NCI-H774 (cell line): ENCODE measurements at places on chromosomes 3 and 15.

GRCh38 chr3:41207355-41207754, 8.1 kb downstream of the CTNNB1 start:
- DNase-seq: no peak

GRCh38 chr3:157282261-157283191, 122.6 kb upstream of the CCNL1 start:
- DNase-seq: no peak

- no peak for DNase-seq
Measured at GRCh38 chr3:136465296-136465695, 215.2 kb downstream of the PCCB start.

GRCh38 chr3:80187981-80188380, 420.2 kb upstream of the ROBO1 start:
- DNase-seq: no peak

GRCh38 chr3:16186086-16186485, 11.6 kb downstream of the GALNT15 start:
- no peak for DNase-seq

- no peak for DNase-seq
Measured at GRCh38 chr15:80549654-80550053, 145.5 kb upstream of the ABHD17C start.

DNA sequence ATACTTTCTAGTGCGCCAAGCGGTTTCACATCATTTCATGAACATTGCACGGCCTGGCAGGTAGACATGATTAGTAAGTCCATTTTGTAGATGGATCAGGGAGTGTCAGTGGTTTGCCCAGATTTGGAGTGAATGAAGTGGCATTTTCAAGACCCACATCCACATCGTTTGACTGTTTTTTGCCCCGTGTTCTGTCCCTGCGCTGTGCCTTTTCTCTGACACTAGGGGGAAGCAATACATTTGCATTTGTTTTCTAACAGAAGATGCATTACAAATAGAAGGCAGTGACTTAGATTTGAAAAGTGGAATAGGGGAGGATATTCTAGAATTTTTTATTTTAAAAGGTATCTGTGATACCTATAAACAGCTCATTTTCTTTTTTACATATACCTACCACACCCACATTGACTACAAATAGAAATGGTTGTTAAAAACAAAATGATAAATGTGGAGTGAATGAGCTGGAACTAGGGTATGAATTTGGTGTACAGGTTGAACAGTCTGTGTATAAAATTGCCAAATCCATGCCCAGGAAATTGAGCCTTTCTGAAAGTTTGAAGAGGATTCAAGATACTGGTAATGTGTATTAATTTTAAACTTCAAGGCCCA, 98.0 kb downstream of the USP13 start:
- DNase-seq: peak; percentile 13

DNA sequence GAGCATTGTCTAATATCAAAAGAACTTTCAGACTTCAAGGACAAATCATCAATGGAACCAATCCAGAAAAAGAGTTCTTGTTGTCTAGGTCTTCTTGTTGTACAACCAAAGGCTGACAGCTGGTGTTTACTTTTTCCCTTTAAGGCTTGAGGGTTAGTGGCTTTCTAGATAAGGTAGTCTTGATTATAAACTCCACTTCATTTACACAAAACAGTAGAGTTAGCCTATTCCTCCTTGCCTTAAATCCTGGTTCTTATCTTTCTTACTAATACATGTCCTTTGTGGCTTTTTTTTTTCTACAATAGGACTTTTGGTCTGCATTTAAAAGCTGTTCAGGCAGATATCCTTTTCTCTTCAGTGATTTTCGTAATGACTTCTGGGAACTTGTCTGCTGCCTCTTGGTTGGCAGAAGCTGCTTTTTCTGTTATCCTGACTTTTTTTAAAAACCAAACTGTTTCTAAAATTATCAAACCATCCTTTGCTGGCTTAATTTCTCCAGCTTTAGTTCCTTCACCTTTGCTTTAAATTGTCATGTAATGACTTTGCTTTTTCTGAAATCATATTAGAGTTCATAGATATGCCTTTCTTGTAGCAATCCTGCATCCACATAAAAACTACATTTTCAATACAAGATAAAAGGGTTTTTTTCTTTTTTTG, 44.8 kb downstream of the STRIT1 start:
- DNase-seq: no peak

GRCh38 chr3:102068327-102068726, 219.0 kb downstream of the NFKBIZ start:
- DNase-seq: no peak

DNA sequence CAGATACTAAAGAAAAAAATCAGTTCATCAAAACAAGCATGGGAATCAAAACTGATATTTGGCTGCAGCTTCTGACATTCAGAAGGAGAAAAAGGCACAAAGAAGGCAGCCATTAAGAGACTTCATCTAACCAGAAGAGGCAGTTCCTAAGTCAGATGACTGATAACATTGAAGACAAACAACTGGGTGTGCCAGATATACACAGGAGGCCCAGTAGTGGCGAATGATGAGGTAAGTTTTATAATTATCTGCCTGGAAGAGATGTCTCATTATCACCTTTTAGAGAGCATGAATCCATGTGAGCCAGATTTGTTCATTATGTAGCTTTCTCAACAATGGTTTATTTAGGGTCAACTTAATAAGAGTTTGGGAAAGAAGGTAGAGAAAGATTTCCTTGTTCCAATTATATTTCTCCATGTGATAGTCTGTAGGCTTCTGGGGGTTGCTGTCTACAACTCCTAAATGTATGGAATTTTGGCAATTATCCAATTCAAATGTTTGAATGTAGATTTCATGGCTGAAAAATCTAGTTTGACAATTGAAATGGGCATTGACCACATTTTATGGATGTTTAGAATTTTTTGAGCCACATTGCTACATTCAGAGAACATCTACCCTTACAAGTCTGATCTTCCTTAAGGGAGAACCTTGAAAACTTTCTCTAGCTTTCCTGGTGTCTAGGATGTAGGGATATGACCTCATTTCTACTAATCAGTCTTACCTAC, 50.4 kb upstream of the RASGRF1 start:
- no peak for DNase-seq

DNA sequence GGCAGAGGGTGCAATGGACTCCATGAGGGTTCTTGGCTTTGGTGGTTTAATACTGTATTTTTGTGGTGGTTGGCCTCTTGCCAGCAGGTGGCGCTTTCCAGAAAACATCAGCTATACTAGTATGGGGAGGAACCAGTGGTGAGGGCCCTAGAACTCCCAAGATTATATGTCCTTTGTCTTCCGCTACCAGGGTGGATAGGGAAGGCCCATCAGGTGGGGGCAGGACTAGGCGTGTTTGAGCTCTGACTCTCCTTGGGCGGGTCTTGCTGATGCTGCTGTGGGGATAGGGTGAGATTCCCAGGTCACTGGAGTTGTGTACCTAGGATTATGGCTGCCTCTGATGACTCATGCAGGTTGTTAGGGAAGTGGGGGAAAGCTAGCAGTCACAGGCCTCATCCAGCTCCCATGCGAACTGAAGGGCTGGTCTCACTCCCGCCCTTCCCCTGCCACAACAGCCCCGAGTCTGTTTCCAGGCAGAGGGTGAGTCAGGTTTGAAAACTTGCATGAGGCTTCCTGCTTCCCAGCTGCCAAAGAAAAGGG, 357.7 kb downstream of the OTOL1 start:
- no peak for DNase-seq

- DNase-seq: no peak
Measured at GRCh38 chr15:39172380-39173281, 408.2 kb upstream of the THBS1 start.

GRCh38 chr3:51099794-51100535, 285.1 kb upstream of the MANF start:
- no peak for DNase-seq

- no peak for DNase-seq
Measured at GRCh38 chr3:33971055-33971454, 172.6 kb downstream of the PDCD6IP start.

DNA sequence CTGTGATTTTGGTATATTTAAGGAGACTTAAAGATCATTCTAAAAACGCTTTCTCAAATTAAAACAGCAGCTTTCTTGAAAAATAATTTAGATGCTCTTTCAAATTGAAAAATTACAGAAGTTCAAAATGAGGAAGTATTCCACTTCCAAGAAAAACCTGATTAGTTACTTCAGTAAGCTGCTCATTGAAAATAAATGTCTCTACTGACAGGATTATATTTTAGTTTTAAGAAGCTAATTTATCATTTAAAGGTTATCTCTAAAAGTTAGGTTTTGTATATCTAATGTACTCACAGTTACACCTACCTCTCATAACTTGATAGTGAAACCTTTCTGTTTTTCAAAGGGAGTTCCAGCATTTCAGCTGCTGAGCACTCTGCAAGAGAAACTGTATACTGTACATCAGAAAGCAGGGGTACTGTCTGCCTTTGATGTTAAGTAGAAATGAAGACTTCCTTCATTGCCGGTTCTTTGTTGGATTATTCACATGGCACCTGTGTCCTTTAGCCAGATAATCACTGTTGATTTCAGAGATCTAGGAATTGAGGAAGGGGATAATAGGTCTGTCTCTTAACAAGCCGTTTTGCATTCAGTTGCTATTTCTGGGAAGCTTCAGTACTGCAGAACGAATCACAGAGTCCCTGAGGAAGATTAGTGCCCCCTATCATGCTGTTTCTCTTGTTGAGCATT, 161.6 kb downstream of the TCF12 start:
- no peak for DNase-seq

GRCh38 chr3:106566277-106566676, 697.5 kb upstream of the CBLB start:
- no peak for DNase-seq

DNA sequence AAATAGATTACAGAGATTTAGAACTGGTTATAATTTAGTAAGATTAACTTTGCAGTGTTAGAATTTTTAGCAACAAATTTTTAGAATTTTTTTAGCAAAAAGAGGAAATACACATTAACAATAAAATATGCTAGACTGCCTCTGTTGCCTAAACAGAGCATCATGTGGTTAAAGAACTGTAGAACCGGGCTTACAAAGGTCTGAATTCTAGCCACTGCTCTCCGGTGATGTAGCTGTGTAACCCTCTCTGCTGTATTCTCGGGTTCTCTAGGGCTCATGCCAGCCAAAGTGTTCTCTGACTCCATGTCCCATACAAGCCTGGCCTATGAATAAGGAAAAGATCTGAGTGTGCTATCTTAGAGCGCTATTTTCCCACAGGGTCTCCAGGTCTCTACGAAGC, 2.9 kb upstream of the P2RY12 start:
- no peak for DNase-seq

- no peak for DNase-seq
Measured at GRCh38 chr3:138888560-138888959, 53.8 kb upstream of the PIK3CB start.

- no peak for DNase-seq
Measured at GRCh38 chr3:178673529-178673928, 137.3 kb downstream of the KCNMB2 start.

DNA sequence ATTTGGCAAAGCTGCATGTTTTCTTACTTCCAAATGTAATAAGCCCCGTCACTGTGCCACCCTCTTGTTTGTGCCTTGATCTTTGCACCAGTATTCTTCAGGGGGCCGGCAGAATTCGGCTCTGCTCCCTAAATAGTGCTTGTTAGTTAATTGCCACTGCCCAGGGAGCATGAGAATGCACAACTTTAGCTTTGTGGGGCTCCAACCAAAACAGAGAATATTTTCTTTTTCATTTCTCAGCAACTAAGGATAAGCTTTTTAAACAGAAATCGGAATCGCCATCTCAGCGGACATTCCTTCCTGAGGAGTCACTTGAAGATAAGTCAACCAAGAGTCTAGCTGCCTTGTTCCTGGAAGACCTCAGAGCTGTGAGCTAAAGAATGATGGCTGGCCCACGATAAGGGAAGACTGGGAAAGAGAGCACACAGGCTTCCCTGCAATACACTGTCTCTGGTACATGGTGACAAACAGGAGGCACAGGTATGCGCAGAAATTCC, 106.0 kb downstream of the LRIG1 start:
- no peak for DNase-seq

DNA sequence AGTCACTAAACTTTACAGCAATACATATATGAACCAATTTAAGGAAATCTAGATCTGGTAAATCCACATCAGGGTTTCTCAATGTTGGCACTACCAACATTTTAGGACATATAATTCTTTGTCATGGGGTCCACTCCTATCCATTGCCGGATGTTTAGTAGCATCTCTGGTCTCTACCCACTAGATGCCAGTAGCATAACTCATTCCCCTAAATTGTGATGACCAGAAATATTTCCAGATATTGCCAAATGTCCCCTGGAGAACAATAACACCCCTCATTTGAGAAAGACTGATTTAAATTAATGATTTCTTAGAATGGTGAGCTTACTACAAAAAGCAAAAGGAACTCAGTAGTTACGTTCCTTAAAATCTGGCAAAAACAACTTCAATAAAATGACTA, 23.1 kb upstream of the ANKRD28 start:
- DNase-seq: no peak

DNA sequence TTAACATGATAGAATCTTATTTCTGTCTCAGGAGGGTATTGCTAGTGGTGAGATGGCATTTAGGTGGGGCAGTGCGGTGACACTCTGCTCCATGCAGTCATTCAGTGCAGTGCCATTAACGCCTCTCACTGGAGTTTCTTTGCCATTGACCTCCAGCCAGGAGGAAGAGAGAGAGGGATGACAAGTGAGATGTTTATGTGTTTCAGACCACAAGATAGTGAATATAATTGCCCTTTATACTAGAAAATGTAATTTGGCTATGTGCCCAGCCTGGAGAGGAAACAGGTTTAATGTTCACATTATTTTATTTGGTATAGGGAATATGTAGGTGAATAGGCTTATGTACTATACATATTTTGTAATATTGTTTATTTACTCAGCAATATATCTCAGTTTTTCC, 84.5 kb downstream of the ZIC1 start:
- DNase-seq: no peak

- peak; percentile 66 for DNase-seq
Measured at GRCh38 chr15:57432141-57432741, 55.9 kb downstream of the CGNL1 start.
